ENCODE measurements at places on chromosomes 5 and 9. TPM values are rescaled to one million over a fixed set of nuclear protein-coding genes. Genes with fewer than 3 reads are reported as not detected.

Gene IRX2
- polyA plus RNA-seq: 26.9 TPM

Gene LCN12
- polyA plus RNA-seq: 21.8 TPM

Gene TRIM7
- not detected for polyA plus RNA-seq

Gene CCDC171
- polyA plus RNA-seq: 6.2 TPM

Gene OTP
- polyA plus RNA-seq: not detected

Gene PTGDS
- polyA plus RNA-seq: 27.8 TPM

DNA sequence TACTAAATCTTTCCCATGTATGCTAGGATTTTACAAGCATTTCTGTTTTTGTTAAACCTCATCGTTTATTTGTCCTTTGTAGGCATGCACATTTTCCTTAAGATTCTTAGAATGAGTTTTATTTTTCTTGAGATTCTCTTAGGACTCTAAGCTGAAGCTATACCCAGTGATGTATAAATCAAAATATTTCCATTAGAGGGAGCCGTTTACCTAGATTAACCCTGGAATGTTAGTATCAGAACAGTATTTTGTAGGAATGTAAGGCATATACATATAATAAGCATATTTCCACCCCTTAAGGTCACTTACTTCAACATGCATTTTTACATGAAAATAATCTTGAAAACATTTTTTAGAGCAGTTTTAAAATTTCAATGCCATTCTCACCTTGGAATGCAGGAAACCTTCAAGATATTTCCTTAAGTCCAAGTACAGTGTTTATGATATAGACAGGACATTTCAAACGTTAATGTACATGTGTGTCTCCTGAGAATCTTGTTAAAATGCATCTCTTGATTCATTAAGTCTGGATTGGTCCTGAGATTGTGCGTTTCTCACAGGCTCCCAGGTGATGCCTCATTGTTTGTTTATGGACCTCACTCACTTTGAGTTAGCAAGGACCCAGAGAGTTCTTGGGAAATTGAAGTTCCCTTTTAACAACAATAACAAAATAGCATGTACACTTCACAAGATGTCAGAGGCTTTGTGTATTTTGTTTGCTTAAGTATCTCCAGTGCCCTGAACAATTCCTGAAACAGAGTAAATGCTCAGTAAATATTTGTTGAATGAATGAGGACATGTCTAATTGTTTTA is 34.9 kb upstream of the FCHO2 start:
- no peak for DNase-seq

DNA sequence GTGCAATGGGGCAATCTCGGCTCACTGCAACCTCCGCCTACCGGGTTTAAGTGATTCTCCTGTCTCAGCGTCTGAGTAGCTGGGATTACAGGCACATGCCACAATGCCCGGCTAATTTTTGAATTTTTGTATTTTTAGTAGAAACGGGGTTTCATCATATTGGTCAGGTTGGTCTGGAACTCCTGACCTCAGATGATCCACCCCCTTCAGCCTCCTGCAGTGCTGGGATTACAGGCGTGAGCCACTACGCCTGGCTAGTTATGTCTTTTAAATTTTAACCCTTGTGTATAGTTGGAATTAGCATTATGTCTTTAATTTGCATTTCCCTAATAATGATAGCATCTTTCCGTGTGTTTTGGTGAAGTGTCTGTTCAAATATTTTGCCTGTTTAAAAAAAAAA is 11.5 kb downstream of the GPBP1 start:
- DNase-seq: no peak

DNA sequence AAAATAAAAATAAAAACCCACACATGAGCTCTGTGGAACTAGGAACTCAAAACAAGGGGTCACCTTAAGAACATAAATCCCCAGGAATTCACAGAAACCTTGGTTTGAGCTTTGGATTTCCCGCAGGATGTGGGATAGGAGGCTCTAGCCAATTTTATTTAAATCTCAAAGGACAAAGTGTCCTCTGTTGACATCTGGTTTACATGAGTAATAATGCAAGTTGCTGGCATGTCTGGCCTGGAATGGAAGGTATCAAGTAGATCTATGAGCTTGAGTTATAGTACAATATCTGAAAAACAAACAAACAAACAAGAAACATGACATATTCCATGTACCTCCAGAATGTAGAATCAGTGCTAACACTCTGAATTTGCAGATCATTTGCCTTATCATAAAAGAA is 94.2 kb upstream of the SLIT3 start:
- DNase-seq: no peak

DNA sequence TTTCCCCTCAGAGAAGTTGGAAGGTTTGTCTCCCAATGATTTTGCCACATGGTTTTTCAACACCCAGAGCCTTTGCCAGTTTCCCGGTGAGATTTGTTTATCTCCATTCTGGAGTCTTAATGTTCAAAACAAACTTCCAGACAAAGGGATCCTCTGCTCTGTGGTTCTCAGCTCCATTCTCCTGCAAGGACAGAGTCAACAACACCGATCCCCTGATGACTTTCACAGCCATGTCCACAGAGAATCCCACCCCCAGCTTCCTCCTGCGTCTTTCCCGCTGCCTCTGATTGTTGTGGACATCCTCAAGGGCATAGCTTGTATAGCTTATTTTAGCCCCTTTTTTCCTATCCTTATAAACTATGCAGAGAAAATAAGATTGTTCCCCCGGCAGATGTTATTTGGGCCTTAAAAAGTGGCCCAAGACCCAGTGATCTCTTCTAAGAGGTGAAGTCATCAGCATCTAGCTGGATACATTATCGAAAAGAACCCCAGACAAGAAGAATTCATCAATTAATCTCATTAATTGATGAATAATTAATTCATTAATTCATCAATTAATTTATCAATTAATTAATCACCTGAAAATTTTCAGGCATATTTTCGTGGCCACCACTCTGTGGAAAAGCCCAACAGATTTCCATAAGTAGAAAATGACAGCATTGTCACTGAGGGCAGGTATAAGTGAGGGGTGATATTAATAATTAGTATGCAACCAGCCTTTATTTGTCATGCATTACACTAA is 2.9 kb upstream of the ABLIM3 start:
- no peak for DNase-seq

- DNase-seq: no peak
Observed at GRCh38 chr9:76624391-76625048, 139.7 kb upstream of the PCA3 start.

DNA sequence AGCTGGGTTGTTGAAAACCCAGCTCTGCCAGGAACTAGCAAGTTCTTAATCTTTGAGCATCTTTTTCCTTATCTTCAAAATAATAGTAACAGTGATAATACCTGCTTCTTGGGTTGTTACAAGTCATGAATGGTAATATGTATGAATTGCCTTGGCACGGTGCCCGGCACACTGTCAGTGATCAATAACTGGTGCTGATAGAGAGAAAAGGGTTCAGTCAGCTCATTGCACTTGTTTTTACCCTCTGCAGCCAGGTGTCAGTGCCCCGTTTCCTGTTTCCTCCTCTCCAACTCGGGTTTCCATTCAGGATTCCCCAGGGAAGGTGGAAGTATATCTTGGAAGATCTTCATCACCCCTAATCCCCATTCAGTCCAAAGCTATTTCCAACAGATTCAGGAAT is 15.8 kb upstream of the NIPAL4 start:
- no peak for DNase-seq

GRCh38 chr5:68991279-68992084 is 102.3 kb upstream of the SLC30A5 start:
- DNase-seq: no peak

DNA sequence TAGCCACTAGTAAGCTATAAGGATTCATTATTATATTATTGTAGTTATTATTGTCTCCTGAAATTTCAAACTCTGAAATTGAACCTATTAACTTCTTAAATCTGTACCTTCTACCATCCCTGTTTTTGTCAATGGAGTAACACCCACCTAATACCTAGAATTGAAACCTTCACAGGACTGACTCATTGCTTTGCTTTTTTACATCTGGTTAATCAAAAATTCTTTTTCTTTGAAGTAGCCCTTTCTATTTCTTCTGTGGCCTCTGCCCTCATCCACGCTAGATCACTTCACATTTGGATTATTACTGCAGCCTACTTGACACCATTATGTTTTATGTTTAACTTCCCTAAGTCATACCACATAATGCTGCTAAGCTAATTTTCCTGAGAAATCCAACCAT is 35.6 kb downstream of the RBM27 start:
- no peak for DNase-seq

Gene WNK2
- 16.5 TPM for polyA plus RNA-seq

Gene C9orf153
- 0.15 TPM for polyA plus RNA-seq

- DNase-seq: no peak
Observed at GRCh38 chr5:109350537-109351270, 59.1 kb downstream of the PJA2 start.

Gene SPAAR
- 1.5 TPM for polyA plus RNA-seq

Gene NMUR2
- polyA plus RNA-seq: 0.16 TPM

Gene PTPN3
- 47.5 TPM for polyA plus RNA-seq

DNA sequence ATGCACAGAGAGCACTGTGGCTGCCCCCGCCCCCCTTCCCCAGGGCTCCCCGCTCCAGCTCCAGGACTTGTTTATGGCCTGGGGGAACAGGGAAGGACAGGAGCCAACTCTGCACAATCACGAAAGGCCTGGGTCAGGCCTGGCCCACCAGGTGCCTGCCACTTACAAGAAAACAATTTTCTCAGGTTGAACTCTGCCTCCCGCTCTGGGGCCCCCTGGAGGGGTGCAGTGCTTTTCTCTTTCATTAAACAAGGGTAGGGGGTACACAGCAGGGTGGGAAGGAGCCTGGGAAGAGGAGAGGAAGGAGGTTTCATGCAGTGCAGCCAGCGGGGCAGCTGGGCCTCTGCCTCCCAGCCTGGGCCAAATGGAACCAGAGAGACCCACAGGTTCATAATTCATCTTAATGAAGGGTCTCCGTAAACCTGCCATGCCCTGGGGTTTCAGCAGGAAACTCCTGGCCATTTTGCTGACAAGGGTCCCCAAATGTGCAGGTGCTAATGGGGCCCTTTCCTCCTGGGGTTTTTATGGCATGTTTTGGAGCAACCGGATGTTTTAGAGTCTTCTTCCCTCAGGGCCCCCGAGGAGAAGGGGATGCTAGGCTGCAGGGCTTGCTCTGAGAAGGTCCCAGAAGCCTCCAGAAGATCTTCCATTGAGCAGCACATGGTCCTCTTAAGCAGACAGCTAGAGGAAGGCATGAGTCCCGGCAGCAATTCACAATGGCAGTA is 219.8 kb downstream of the SLIT3 start:
- no peak for DNase-seq

GRCh38 chr5:35367526-35367925 is 137.2 kb upstream of the PRLR start:
- DNase-seq: no peak

Gene MYOT
- polyA plus RNA-seq: 1.7 TPM

DNA sequence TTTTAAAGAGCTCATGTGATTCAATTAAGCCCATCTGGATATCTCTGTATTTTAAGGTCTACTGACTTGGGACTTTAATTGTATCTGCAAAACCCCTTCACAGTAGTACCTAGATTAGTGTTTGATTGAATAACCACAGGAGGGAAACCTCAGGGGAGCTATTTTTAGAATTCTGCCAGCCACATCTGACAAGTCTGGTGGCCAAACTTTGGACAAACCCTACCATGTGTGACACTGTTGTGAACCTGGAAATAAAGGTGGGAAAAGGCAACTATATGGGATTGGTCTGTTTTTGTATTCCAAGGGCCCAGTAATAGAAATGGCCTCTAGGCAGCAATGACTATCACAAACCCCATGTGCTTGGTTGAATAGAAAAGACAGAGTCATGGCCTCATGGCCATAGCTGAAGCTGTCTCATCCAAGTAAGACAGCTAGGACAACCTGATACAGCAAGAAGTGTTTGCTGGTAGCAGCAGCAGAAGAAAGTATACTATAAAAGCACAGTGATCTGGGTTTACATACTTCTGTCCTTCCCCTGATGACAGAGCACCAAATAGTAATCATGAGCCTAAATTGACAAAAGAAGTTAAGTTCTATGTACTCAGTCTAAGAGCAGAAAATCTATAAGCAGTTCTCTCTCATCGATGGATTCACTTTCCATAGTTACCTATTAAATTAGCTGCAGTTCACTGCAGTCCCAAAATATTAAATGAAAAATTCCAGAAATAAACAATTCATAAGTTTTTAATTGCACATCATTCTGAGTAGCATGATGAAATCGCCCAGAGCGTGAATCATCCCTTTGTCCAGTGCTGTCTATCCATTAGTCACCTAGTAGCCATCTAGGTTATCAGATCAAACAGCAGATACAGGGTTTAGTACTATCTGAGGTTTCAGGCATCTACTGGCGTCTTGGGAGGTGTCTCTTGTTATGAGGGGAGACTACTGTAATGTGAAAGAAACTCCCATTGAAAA is 189.8 kb downstream of the ARHGAP26 start:
- no peak for DNase-seq

DNA sequence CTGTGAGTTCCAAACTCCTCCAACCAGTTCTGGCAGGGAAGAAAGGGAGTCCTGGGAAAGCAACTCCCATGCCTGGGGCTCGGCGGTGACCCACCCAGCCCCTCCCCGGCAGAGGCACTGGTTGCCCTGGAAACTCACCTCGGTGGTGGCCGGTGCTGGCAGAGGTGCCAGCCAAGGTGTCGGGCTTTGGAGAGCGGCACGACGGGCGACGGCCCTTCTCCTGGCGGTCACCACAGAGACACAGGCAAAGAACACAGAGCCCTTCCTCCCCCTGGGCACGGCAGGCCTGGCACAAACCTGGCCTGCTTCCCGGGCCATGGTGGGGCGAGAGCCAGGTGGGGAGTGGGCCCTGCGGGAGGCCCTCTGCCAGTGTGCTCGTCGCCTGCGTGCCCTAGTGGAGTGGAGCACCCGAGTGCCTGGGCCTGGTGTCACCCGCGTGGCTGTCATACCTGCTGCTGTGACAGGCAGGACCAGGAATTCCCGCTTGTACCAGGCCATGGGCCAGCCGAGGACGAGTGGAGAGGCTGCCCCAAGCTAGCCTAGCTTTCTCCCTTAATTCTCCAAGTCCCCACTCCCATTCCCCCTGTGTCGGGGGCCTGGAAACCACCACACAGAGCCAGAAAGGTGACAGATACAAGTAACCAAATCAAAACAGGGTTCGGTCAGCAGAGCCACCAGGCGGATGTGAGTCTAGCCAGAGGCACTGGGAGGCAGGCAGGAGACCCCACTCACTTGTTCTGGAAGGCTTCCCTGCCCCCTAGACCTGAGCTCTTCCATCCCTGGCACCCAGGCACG is 8.2 kb upstream of the RALGDS start:
- DNase-seq: no peak

- no peak for DNase-seq
Observed at GRCh38 chr9:127706836-127707241, at the start of gene CFAP157. TSS of gene CFAP157 (plus strand) at chr9:127706988. CDS start at chr9:127707032, 44 bp downstream.

- no peak for DNase-seq
Observed at GRCh38 chr9:105007143-105007542, 79.2 kb upstream of the ABCA1 start.

Gene ANKRD18A
- 3.4 TPM for polyA plus RNA-seq

- no peak for DNase-seq
Observed at GRCh38 chr5:139016186-139016585, 141.1 kb upstream of the LRRTM2 start.

GRCh38 chr9:35813434-35814105 is 1.3 kb downstream of the HINT2 start:
- no peak for DNase-seq

Data from right renal pelvis (tissue), 4 donors.